ENCODE measurements at places on chromosomes 2 and 18.
A peak's percentile ranks its signal among the peaks of the same experiment; 100 is the strongest.

GRCh38 chr2:54402350-54402749 lies 53.8 kb upstream of the SPTBN1 start:
- DNase-seq: no peak

GRCh38 chr2:188527141-188527540 lies 235.5 kb downstream of the GULP1 start:
- DNase-seq: no peak

GRCh38 chr2:29921560-29921915 lies at the start of gene ALK:
TSS of gene ALK (minus strand) at chr2:29921586. CDS start at chr2:29920659, 927 bp downstream.
- peak; percentile 75 for DNase-seq

- DNase-seq: no peak
These were observed 35.9 kb upstream of the SCN9A start for GRCh38 chr2:166411473-166412230.

GRCh38 chr18:66005831-66006588 lies 255.2 kb downstream of the CDH7 start:
- DNase-seq: no peak

- DNase-seq: no peak
These were observed 127.4 kb downstream of the TGIF1 start for GRCh38 chr18:3577281-3577855.

GRCh38 chr2:240232961-240233884 lies 92.8 kb upstream of the OTOS start:
- DNase-seq: peak; percentile 72

- no peak for DNase-seq
These were observed 131.8 kb upstream of the HS6ST1 start for GRCh38 chr2:128450211-128451024.

DNA sequence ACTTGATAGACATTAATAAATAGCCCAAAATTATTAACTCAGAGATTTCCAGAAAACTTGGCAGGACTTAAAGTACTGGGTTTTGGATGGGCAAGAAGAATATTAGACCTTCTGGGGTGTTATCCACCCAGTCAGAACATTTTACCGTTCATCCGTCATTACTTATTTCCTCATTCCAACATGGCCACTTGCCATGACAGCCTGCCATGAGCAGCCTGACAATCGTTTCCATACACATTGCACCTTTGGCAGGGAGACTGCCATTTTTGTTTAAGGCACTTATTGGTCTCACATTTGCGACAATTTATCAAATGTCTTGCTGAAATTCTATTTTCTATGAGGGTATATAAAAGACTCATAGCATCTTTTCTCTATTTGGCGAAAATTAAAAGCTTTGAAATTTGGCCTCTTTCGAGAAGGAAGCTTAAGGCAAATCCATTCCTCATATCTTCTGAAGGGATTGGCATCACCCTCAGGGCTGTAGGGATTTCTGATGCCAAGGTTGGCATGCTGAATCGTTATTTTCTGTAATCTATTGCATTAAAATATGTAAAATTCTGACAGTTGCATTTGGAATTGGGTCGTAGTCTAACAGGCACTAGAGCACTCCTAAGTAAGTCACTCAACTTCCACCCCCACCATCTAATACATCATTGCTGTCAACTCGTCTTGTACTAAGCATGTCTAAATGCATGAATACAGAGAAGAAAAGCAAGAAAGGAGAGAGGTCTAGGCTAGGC lies 406.3 kb upstream of the PIK3C3 start:
- no peak for DNase-seq

GRCh38 chr2:58063641-58064040 lies 17.0 kb downstream of the VRK2 start:
- no peak for DNase-seq

DNA sequence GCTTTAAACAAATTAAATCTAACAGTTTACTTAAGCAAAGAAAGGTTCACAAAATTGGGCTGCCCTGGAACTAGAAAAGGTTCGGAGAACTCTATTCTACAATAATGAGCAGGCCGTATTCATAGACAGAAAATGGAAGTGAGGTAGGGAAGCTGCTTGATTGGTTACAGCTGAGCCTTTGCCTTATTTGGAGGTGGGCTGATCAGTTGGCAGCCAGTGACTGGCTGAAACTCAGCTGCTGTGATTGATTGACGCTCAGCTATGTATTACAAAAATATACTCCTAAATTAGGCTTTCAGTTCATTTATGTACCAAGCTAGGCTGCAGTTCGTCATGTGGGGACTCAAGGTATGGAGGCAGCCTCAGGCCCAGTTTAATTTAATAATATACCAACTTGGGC lies 42.3 kb upstream of the TTR start:
- no peak for DNase-seq

- DNase-seq: no peak
These were observed 90.6 kb upstream of the ARL4C start for GRCh38 chr2:234587341-234588053.

DNA sequence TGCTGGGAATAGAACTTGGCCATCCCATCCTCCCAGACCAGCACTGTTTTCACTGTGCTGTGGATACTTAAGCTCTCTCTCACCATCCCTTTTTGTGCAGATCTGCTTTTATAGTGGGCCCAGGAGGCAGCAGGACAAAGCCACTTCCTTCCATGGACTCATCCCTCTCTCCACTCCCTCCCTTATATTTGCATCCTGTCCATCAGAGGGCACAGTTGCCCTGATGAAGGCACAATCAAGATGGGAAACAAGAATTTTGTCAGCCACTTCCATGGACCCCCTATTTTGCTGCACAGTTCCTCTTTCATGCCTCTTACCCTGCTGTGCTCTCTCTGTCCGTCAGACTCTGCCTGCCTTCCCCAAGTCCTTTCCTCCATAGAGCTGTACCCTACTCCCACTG lies 338.7 kb downstream of the HRH4 start:
- DNase-seq: no peak

DNA sequence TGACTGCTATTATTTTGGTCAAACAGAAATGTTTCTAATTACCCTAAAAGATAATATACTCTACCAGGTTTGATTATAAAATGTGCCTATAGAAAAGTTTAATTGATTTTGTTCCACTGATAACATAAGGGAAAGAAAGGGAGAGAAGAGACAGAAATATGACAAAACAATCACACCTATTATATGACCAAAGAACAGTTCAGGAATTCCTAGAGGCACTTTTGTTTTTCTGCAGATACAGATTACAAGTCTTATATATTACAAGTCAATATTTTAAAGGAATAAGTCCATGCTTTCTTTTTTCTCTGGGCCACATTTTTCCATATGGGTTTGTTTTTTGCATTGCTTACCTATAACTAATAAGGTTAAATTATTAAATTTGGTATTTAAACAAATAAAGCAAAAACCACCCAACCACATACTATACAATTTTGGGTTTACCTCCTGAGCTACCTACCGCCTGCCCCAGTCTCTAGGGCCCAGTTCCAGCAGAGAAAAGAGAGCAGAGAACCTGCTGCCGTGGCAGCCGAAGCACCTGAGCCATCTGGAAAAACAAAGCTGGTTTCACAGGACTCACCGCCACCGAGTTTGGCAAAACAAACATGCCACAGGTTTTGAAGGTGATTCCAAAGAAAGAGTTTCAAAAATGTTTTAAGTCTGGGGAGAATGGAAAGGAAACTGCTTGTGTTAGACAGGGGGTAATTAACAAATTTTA lies 92.1 kb downstream of the DYM start:
- DNase-seq: no peak

GRCh38 chr2:188609321-188610049 lies 317.8 kb downstream of the GULP1 start:
- DNase-seq: no peak

- no peak for DNase-seq
These were observed 40.0 kb upstream of the TRIB2 start for GRCh38 chr2:12676771-12677170.

GRCh38 chr2:230685178-230685577 lies 27.5 kb upstream of the CAB39 start:
- DNase-seq: no peak

DNA sequence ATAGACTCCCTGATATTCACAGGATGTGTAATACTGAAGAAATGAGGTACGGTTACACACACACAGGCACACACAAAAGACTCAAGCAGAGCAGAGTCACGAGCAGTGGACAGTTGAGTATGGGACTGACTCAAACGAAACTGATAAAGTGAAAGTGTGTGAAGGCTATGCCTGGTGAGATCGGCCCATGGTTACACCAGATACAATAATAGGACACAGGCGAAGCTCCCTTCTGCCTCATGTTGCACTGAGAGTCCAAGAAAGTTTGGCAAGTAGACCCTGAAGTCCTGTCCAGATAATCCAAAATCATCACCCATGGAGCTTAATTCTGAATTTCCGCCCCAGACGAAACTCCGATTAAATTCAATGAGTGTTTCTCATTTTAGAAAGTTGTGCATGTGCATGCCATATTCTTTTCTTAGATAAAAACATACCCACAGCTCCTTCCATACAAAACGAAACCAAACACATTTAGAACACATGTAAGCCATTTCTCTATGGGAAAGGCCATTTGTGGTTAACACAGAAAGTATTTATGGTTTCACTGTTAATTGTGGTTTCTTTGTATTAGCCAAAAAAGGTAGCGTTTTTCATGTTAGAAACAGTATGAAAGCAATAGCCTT lies 567.6 kb downstream of the PLCL1 start:
- no peak for DNase-seq

DNA sequence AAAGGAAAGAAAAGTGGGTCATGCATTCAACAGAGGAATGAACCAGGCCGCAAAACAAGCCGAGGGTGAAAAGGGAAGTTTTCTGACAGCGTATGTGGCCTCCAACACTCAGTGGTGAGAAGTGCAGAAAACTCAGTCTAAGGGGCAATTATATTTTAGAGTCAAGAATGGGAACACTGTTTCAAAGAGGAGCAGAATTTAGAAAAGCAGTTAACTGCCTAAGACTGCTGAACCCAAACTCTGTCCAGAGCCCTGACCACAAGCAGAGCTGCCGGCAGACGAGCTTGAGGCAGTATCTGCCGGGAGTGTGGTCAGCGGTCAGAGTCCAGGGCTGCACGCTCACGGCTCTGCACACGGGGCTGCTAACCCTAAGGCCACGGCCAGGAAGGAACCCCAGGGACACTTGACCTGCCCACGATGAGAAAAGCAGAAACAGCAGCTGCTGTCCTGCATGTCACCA lies 347.0 kb upstream of the ID2 start:
- no peak for DNase-seq

GRCh38 chr2:2389215-2389614 lies 58.1 kb upstream of the MYT1L start:
- no peak for DNase-seq

DNA sequence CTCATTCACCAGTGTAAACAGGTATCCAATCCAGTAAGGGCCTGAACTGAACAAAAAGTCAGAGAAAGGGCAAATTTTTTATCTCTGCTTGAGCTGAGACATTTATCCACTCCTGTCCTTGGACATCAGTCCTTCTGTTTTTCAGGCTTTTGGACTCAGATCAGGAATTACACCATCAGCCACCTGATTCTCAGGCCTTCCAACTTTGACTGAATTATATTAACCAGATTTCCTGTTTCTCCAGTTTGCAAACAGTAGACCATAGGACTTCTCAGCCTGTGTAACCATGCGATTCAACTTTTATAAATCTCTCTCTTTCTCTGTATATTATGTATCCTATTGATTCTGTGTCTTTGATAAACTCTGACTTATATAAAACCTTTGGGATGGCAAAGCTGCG lies 289.3 kb upstream of the CDH2 start:
- no peak for DNase-seq

DNA sequence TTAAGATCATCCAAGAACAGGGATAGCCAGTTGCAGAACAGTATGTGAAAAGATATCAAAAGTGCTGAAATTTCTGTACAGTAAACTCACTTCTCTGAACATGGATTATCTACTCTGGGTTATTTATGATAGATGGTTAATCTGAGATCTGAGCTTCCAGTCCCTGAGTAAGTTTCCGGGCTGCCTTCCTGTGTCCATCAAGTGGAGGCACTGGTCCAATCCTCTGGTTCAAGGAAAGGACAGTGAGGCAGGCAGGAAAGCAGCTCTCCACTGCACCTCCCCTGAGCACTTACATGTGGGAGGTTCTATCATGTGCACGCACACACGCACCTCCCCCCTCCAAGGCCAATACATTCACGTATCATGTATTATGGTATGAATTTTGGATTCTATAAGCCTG lies 32.5 kb downstream of the GPR45 start:
- DNase-seq: no peak

GRCh38 chr2:185860321-185860720 lies 121.7 kb downstream of the FSIP2 start:
- no peak for DNase-seq

DNA sequence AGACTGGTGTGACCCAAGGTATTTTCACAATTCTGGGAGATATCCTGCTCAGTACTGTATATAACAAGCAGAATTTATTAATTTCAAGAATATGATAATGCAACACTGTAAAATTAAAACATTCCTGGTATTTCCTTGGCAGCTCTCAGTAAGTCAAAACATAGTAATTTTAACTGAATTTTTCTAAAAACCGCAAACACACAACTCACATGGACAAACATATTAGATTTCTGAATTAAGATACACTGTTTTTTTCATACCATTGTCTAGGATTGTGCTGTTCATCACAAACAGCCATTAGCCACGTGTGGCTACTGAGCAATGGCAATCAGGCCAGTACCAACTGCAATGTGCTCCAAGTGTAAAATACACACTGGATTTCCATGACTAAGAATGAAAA lies 29.6 kb downstream of the LPIN2 start:
- no peak for DNase-seq

DNA sequence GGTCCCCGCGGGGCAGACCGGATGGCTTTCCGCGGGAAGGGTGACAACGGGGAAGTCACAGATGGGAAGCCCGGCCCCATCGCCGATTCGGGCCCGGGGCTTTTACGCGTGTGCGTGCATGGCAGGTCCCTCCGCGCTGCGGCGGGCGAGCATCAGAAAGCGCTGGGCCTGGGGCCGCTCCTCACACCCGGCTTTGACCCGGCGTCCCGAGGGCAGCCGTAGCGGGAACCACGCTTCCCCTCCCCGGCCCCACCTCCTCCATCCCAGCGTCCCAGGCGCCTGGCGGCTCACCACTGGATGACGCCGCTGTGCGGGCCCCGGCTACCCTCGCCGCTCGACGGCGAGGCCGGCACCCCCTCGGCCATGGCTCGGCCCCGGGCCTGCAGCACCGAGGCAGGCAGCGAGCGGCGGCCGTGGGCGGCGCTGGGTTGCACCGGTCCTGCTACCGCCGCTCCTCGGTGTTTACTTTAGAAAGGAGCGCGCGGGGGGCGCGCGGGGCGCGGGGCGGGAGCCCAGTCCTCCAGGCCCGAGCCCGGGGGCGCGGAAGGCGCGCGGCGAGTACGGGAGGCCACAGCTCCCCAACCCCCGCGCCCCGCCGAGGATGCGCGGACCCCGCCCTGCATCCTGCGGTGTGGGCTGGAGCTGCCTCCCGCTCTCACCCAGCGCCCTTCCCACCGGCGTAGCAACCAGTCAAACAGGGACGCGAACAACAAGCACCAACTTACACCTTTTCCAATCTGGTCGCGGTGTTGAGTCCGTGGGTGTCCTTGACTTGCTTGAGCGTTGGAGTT lies 806 bp downstream of the RFX8 start:
- peak; percentile 28 for DNase-seq

GRCh38 chr18:56289381-56289780 lies 349.0 kb downstream of the TXNL1 start:
- no peak for DNase-seq

DNA sequence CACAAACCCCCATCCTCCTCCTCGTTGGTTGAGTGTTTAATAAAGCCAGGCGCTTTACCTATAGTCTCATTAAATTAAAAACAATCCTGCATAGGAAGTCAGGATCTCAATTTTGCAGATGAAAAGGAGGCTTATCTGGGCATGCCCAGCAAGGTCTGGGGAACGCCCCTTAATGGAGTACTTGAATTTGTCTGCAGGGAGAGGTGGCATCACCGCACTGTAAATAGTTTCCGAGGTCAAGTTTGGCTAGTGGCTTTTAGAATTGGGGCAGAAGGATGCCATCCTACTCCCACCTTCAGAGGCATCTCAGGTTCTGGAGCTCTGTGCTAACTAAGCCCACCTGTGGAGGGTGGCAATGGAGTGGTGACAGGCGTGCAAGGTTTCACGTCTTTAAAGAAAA lies 149.2 kb downstream of the TGIF1 start:
- no peak for DNase-seq
